GM12878 (cell line): ENCODE measurements at places on chromosomes 5 and 9.

DNA sequence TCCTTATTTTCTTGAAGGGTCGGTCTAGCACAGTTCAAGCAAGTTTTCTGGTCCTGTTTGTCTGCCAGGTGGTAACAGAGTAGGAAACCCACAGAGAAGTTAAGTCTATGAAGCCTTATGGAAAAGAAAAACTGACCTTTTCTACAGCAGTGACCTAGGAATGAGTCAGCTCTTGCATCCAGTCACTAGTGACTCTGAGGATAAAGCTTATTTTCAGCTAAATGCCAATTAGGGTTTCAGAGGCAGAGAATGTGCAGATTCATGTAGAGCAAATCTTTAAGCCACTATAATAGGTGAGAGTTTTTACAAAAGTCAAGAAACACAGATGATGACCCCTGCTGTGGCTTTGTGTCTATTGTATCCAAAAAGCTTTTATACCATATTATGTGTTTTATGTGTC is 100.7 kb downstream of the CWC27 start:
- no peak for DNase-seq

DNA sequence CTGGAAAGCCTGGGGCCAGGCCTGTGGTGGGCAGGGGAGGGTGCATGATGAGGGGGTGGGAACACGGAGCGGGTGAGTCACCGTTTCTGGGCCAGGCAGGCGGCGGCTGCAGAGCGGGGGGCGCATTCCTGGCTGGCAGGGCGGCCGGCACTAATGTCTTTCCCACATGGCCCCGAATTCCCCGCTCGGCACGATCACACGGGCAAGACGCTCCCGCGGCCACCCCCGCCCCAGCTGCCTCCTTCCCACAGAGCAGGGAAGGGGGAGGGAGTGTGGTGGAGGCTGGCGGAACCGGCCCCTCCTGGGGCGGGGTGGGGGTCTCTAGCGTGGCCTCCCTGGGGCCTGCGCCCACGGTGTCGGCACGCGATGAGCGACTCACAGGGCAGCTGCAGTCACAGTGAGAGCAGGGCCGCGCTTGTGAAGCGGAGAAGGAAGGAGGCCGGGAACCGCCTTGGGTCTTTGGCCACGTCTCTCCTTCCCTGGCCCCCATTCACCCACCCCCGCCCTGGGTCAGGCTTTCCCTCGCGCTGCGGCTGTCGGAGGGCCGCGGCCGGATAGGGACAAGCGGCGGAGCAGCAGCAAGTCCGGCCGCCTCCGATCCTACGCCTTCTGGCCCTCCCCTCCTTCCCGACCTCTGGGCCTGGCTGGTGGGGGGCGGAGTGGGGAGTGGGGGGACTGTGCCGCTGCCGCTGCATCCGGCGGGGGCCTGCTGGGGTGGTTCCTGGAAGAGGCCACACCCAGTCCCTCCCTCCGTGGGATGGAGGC is 48.9 kb downstream of the CXXC5 start:
- no peak for DNase-seq

DNA sequence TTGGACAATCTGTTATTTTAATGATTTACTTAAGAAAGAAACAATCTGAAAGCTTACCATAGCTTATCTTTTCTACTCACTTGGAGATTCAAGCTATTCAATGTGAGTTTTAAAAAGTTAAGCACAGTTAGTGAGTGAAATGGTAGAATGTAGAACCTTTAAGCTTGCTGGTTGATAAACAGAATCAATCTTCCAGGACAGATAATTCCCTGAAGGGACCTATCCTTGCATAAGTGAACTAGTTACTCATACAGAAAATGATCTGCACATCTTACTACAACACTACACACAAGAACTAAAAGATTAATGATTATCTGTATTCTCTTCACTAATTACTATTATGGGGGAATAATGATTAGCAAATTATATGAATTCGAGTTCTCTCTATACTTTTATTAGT is 165.6 kb downstream of the PALM2AKAP2 start:
- DNase-seq, result no peak

DNA sequence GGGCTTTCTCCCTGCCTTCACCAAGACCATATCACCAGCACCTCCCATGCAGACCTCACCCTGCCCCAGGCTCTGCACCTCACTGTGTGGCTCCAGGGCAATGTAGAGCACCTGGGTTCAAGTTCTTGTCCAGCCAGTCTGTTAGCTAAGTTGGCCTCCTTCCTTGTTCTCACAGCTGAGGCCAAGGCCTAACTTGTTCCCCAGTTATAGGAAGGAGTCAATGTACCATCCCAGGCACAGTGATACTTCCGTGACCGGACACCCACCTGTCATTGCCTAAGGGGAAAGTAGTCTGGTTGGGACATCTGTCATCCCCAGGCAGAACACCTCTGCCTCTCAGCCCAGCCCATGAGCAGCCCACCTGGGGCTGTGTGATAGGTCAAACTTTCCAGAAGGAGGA is 14.4 kb upstream of the ARAP3 start:
- no peak for DNase-seq

- no peak for DNase-seq
These were observed 78.8 kb downstream of the SLC1A1 start for GRCh38 chr9:4569101-4569500.

DNA sequence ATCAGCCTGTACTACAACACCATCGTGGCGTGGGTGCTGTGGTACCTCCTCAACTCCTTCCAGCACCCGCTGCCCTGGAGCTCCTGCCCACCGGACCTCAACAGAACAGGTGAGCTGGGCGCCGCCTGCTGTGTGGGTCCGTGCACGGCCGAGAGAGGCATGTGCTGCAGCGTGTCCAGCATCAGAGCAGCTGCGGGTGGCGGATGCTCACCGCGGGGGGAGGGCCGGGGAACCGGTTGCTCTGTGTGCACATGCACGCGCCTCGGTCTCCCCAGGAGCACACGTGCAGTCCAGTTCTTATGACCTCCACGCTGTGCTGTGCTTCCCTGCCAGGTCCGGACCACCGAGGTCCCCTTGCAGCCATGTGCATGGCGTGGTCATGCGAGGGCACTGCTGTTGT is 7.6 kb downstream of the SLC6A18 start:
- DNase-seq, result no peak

DNA sequence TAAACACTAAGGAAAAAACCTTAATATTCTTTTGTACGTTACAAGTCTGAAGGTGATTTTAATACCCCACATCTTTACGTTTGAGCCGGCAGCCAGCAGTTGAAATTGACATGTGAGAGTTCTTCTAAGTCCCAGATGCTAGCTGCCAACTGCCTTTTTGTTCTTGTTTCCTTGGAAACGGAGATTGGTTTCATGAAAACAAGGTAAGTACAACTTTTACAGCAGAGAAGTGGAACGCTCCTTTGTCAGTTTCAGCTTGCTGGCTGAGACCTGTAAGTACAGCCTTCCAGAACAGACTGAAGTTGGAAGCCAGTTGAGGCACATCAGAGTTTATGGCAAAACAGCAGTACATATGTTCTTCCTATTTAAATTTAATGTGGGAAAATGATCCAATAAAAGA is 1018.4 kb upstream of the ARRDC3 start:
- DNase-seq, result no peak

- DNase-seq, result no peak
These were observed 113.9 kb downstream of the WNK2 start for GRCh38 chr9:93297659-93298497.

- DNase-seq, result no peak
These were observed 140.1 kb downstream of the CEMIP2 start for GRCh38 chr9:71628247-71628646.

DNA sequence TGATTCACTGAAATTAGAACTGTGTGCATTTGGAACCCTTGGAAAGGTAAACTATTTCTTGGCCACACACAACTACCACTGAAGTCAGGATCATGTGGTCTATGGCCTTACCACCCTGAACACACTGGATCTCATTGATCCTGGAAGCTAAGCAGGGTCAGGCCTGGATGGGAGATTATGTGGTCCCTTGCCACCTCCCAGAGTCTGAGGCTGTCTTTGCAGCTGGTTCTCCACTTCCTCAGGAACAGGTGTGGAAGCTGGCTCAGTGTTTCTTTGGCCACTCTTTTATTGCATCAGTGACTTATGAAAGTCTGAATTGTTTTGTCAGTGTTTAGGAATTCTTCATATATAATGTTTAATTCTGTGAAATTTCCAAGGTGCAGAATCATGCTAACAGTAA is 89.2 kb downstream of the TEK start:
- no peak for DNase-seq

DNA sequence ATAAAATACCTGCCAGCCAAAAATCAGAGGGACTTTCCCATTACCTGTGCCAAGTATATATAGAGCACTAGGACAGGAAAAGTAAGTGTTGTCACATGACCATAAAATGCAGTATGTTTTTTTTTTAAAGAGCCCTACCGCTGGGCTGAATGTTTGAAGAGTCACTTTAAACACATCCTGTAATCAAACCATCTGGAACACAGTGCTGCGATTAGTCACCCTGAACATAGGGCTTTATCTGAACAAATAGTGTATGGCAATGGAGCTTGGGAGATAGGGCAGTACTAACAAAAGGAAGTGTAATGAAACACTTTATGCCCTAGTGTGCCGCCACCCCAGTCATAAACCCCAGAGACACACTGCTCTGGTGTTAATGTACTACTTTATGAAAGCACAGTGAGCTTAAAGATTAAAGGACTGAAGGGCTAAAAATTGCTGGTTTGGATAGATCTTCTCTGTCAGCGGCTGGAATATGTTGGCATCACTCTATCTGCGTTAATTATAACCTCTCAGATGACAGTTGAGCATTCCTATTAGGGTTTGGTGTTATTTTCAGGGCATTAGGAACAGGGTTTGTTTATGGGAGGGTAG is 90.4 kb downstream of the ZNF608 start:
- DNase-seq, result no peak

DNA sequence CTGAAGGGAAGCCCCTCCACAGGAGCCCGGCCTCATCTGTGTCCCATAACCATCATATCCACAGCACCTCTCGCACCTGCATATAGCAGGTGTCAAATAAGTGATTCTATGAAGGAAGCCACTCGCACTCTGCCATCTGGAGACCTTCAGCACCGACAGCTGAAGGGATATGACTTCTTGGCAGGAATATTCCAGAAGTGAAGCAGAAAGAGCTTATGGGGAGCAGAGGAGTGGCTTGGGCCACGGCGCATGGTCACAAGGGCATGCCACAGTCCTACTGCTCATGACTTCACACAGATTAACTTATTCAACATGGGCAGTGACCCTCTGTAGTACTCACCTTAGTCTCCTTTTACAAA is 80.9 kb downstream of the NSUN2 start:
- DNase-seq, result no peak

GRCh38 chr5:40492056-40492455 is 187.7 kb upstream of the PTGER4 start:
- DNase-seq, result no peak

DNA sequence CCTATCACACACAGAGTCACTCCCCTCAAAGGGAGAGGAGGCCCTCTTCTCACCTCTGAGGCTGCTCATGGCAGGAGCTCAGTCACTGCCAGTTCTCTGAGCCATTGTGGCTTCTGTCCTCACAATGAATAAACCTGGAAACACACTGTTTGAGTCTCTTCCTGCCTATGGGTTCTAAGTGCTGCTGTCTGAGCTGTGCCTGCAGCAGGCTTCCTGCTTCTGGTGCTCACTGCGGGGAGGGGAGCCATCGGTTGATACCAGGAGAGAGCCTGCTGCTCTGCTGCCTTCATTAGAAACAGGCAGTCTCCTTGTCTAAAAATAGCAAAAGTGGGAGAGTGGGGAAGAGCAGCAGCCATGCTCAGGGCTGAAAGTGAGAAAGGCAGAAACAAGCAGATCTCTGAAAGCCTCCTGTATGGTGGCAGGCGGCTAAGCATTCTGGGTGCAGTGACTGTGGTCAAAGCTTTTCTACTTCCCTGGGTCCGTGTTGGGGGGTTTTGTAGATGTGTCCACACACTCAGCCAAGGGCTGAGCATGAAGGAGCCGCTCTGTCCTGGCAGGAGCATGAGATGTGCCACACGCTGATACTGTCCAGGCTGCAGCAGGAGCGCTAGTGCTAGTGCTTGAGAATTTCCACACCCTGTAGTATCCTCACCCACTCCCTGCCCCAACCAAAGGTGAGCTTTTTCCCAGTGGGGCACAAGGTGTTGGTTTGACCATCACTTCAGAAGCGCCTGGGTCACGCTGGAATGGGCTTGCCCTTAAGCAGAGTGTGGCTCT is 34.2 kb downstream of the PRKACG start:
- no peak for DNase-seq

DNA sequence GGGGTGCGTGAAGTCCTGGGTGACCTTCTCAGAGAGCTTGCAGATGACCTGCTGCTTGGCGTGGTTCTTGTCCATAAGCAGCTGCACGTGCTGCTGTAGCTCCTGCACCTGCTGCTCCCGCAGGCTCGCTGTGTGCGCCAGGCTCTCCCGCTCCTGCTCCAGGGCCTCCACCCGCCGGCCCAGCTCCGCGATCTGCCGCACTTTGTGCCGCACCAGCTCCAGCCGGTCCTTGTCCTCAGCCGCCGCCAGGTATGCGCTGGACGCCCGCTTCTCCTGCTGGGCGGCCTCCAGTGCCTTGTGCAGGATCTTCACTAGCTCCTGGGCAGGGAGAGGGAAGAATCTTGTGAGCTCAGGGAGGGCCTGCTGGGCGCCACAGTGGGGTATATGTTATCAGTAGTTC is 28.5 kb upstream of the CORO2A start:
- DNase-seq, result no peak

- DNase-seq, result no peak
These were observed 7.3 kb downstream of the SH3RF2 start for GRCh38 chr5:145943674-145944121.

DNA sequence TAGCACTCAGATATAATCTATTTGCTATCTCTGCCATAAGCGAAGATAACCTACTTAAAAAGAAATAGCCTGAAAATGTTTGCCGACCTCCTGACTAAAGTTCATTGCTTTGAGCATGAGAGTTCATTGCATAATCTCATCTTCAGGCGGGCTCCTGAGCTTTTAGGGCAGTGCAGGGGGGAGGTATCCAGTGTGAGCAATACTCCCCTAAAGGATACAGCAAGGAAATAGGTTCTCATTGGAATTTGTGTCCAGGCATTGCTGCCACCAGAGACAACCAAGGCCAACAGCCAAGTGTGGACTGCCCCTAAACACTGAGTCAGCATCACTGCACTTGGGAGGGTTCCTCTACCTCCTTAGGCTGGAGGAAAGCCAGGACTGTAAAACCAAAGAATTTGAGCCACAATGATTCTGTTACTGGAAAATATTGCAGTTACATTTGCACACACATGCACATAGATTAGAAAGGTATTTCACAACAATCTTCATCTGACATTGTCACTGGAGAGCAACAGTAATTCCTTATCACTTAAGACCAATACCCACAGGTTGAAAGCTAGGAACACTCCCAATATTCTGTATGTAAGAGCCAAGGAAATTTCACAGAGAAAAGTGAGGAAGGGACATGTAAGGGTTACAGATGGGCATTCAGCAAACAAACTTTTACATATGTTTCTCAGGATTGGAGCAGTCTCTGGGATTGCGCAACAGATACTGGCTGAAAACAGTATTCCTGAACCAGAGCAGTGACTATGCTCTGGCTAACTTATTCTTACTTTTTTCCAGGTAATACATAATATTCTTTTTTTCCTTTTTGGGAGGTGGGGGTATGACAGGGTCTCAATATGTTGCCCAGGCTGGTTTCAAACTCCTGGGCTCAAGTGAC is 98.6 kb upstream of the TLE1 start:
- no peak for DNase-seq

- peak; percentile 61 for DNase-seq
These were observed 37.7 kb downstream of the SAR1B start for GRCh38 chr5:134594797-134595457.
